Activated CD4-positive, alpha-beta memory T cell treated with anti-CD3 and anti-CD28 coated beads for 36 hours (primary cell): ENCODE measurements at places on chromosomes 13 and 19.

DNA sequence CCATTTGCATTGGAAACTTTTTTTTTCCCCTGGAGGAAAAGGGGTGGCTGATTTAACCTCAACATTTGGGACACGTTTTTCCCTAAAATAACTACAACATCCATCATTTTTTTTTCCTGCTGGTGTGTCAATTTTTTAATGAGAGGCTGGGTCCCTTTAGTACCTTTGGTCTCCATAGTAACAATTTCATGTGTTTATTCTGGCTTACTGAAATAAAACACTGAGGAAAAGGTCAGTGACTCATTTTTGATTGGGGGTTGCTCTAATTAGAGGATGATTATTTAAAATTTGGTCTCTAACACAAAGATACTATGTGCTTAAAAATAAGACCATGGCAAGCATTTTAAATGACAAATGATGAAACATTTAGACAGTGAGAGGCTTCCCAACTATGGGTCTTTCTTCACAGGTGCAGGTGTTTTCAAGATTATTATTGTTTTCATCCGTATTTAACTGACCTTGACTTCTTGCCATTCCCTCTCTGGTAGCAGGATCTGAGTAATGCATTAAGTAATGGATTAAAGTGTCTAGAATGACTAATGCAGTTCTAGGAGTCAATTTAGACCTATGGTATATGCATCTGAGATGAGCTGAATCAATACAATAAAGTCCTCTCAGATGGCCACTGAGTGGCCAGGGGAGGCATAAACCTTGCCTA is 406.4 kb downstream of the KCNRG start:
- H3K27me3 ChIP-seq: no peaks in the 10 kb centered on the region
- H3K36me3 ChIP-seq: no peaks in the 10 kb centered on the region
- H3K27ac ChIP-seq: no peak overlapping the region
- peaks cover 14% of the 10 kb centered on the region for H3K4me1 ChIP-seq
- H3K4me3 ChIP-seq: no peak overlapping the region

- DNase-seq: no peak
- no peaks in the 10 kb centered on the region for H3K4me1 ChIP-seq
- H3K27me3 ChIP-seq: peaks cover 4% of the 10 kb centered on the region
- no peak overlapping the region for H3K27ac ChIP-seq
- H3K36me3 ChIP-seq: no peaks in the 10 kb centered on the region
- no peak overlapping the region for H3K4me3 ChIP-seq
Observed at GRCh38 chr13:98059276-98059675, 83.6 kb upstream of the FARP1 start.

DNA sequence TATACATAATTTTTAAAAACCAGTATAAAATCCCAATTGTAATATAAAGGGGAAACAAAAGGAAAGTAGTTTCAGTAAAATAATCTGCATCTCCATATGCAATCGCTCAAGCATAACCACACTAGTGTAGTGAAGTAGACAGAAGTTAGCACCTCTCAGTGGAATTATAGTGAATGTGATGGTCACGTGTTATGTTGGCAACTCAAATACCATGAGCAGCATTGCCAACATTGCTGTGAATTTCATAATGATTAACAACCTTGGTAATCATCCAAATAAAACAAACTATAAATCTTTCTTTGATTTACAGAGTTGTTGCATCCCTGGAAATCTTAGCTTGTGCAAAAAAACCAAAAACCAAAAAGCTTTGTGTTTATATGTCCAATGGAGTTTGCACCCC is 77.3 kb upstream of the SIAH3 start:
- no peaks in the 10 kb centered on the region for H3K36me3 ChIP-seq
- H3K27me3 ChIP-seq: peaks cover 2% of the 10 kb centered on the region
- no peak overlapping the region for H3K4me3 ChIP-seq
- H3K27ac ChIP-seq: no peak overlapping the region
- DNase-seq: no peak

GRCh38 chr19:39186391-39186790 is 10.4 kb upstream of the NCCRP1 start:
- H3K27ac ChIP-seq: no peak overlapping the region
- no peak for DNase-seq
- H3K4me1 ChIP-seq: no peaks in the 10 kb centered on the region

DNA sequence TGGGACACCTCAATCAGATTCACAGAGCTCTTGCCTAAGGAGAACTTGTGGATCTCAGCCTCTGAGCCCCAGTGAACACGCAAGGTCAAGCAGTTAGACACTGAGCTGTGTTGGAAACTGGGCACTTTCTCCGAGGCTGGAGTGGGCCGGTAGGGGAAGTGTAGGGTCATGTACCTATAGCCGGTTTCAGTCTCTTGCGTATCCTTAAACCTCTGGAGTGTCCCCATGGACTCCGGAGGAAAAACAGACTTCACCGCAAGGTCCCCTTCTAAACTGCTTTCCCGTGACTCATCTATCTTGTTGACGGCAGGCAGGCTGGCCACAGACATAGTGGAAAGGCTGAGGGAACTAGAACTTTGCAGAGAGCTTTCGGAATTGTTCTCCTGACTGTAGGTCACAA is 11.3 kb downstream of the IQCN start:
- H3K4me3 ChIP-seq: no peak overlapping the region
- H3K36me3 ChIP-seq: no peaks in the 10 kb centered on the region
- H3K4me1 ChIP-seq: no peaks in the 10 kb centered on the region
- H3K27me3 ChIP-seq: no peaks in the 10 kb centered on the region
- H3K27ac ChIP-seq: no peak overlapping the region

GRCh38 chr13:32857689-32858088 is 158.5 kb upstream of the KL start:
- H3K27ac ChIP-seq: no peak overlapping the region
- no peaks in the 10 kb centered on the region for H3K36me3 ChIP-seq
- no peak overlapping the region for H3K4me3 ChIP-seq
- no peaks in the 10 kb centered on the region for H3K4me1 ChIP-seq
- DNase-seq: no peak
- no peaks in the 10 kb centered on the region for H3K27me3 ChIP-seq

DNA sequence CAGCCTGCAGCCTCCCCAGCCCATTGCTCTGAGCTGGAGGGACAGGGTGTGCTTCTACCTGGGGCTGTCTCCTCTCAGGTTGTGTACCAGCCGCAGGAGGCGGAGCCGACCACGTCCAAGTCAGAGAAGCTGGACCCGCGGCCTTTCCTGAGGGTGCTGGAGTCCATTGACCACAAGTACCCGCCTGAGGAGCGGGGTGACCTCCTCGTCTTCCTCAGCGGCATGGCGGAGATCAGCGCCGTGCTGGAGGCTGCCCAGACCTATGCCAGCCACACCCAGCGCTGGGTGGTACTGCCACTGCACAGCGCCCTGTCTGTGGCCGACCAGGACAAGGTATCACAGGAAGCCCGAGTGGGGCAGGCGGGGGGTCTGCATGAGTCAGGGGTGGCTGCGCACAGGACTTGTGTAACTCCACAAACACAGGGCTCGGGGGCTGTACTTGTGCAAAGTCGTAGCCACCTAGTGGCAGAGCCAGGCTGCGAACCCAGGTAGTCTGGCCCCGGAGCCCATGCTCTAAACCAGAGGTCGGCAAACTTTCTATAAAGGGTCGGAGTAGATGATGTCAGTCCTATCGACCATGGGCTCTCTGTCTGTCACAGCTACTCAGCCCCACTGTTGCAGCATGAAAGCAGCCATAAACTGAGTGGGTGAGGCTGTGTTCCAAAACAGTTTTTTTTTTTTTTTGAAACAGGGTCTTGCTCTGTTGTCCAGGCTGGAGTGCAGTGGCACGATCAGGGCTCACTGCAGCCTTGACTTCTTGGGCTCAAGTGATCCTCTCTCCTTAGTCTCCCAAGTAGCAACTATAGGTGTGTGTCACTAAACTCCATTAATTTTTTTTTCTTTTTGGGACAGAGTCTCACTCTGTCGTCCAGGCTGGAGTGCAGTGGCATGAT is 8.9 kb downstream of the DHX34 start:
- DNase-seq: no peak
- H3K4me1 ChIP-seq: peaks cover 8% of the 10 kb centered on the region

DNA sequence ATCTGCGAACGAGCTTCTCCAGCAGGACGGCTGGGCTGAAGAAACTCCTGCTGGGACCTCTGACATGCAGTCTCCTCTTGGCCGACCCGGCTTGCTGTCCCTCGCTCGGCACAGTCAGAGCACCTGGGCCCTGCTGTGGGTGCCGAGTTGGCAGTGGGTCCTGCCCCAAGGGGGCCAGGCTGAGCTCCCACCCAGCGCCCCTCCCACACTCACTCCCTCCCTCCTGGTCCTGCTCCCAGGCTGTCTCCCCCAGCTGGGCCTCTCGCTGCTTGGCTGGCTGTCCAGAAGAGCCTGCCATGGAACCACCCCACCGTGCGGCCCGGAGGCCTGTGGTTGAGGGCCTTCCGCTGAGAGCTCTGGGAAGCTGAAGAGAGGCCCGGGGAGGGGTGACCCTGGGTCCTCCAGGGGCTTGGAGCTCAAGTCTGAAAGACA is 6.0 kb downstream of the AKT2 start:
- no peaks in the 10 kb centered on the region for H3K27me3 ChIP-seq
- H3K4me1 ChIP-seq: peaks cover 75% of the 10 kb centered on the region
- no peak overlapping the region for H3K4me3 ChIP-seq
- no peak overlapping the region for H3K27ac ChIP-seq

DNA sequence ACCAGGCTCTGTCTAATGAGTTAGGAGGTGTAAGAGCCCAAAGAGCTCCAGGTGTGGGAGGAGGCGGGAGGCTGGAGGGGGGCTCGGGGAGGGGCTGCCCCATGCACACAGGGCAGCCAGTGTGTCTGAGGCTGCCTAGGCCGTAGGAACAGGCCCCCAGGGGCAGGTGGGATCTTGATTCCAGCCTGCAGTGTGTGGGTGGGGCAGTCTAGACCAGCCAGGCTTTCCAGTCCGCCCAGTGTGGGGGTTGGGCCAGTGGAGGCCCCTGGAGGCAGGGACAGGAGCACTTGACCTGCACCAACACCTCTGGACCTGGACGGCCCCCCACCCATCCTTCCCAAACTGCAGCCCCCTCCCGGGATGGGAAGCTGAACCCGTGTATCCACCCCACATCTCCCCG is 5.4 kb upstream of the CAMSAP3 start:
- H3K27ac ChIP-seq: no peak overlapping the region
- H3K27me3 ChIP-seq: peaks cover 21% of the 10 kb centered on the region
- H3K36me3 ChIP-seq: no peaks in the 10 kb centered on the region
- no peak for DNase-seq
- peaks cover 2% of the 10 kb centered on the region for H3K4me1 ChIP-seq

DNA sequence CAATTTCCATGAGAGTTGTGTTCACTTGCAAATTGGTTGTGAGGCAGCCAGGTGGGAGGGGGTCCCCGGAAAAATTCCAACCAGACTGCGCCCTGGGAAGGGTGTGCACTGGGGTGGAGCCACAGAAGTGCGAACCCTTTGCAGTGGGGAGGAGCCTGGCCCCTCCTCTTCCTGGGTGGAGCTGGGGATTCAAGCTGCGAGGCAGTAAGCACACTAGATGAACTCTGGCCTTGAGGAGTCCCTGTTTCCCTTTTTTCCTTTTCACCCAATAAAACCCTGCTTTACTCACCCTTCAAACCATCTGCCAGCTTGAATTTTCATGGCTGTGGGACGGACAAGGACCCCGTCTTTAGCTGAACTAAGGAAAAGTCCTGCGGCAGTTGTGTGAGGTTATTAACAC is 31.0 kb upstream of the MBNL2 start:
- H3K36me3 ChIP-seq: no peaks in the 10 kb centered on the region
- H3K27me3 ChIP-seq: no peaks in the 10 kb centered on the region
- no peak overlapping the region for H3K4me3 ChIP-seq
- H3K4me1 ChIP-seq: peaks cover 5% of the 10 kb centered on the region
- no peak for DNase-seq

GRCh38 chr13:46621792-46622629 is 69.0 kb downstream of the LRCH1 start:
- no peak overlapping the region for H3K4me3 ChIP-seq
- H3K27me3 ChIP-seq: no peaks in the 10 kb centered on the region
- peaks cover 59% of the 10 kb centered on the region for H3K4me1 ChIP-seq
- DNase-seq: no peak
- no peak overlapping the region for H3K27ac ChIP-seq

DNA sequence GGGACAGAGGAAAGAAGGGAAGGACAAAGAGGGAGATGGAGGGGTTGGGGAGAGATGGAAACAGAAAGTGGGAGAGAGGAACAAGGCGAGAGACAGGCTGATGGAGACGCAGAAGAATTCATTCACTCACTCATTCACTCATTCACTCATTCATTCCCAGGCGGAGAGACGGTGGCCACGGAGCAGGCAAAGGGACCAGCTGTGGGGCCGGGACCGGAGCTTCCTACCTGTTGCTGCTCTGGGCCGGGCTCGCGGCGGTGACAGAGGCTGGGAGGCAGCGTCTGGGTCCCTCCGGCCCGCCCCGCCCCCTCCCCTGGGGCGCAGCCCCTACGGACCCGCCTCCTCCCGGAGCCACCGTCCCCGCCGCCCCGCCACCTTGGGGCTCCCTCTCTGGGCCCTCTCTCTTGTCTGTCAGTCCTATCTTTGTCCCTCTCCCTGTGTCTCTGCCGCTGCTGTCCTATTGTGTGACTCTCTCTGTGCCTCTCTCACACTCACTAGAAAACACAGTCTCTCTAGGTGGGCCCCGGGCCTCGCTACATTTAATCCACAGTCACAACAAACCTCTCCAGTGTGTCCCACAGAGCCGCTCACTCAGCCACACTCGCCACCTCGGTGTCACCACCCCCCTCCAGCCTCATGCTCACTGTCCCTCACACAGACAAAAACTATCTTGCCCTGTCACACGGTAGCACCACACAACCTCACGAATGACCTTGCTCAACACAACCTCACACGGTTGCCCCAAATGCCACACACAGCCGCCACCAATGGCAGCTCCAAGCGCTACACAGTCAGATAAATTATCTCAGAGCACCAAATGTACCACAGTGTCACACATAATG is at the start of gene GNG8:
TSS of gene GNG8 (minus strand) at position 283 of the 842 bp plus-strand sequence. CDS start 1,520 bp downstream, outside the sequence.
- H3K4me1 ChIP-seq: peaks cover 20% of the 10 kb centered on the region
- no peaks in the 10 kb centered on the region for H3K36me3 ChIP-seq
- peak within 1 kb of the TSS; percentile 68 for H3K4me3 ChIP-seq
- H3K27ac ChIP-seq: no peak within 1 kb of the TSS
- peaks cover 3% of the 10 kb centered on the region for H3K27me3 ChIP-seq

- no peaks in the 10 kb centered on the region for H3K27me3 ChIP-seq
- no peak overlapping the region for H3K4me3 ChIP-seq
- no peaks in the 10 kb centered on the region for H3K4me1 ChIP-seq
- H3K27ac ChIP-seq: no peak overlapping the region
- H3K36me3 ChIP-seq: peaks cover 9% of the 10 kb centered on the region
- no peak for DNase-seq
Observed at GRCh38 chr13:21516805-21517204, 57.7 kb upstream of the ZDHHC20 start.

- no peak overlapping the region for H3K27ac ChIP-seq
- H3K4me3 ChIP-seq: no peak overlapping the region
- no peaks in the 10 kb centered on the region for H3K27me3 ChIP-seq
Observed at GRCh38 chr13:91567485-91568207, 169.2 kb downstream of the GPC5 start.
